ENCODE measurements at places on chromosomes 7 and 10.

DNA sequence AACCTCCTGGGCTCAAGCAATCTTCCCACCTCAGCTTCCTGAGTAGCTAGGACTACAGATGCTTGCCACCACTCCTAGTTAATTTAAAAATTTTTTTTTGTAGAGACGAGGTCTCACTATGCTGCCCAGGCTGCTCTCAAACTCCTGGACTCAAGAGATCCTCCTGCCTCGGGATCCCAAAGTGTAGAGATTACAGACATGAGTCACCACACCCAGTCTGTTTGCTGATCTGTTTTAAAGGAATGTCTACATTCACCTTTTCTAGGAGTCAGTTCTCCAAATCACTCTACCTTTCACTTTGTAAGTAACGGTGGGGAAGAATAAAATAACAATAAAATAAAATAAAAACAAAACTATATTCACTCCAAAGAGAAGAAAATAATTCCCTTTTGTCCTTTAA, 86.6 kb upstream of the AGBL3 start:
- DNase-seq, result no peak

- DNase-seq, result no peak
Measured at GRCh38 chr7:94154858-94155257, 150.7 kb upstream of the BET1 start.

- no peak for DNase-seq
Measured at GRCh38 chr10:32938554-32939061, 19.4 kb downstream of the ITGB1 start.

DNA sequence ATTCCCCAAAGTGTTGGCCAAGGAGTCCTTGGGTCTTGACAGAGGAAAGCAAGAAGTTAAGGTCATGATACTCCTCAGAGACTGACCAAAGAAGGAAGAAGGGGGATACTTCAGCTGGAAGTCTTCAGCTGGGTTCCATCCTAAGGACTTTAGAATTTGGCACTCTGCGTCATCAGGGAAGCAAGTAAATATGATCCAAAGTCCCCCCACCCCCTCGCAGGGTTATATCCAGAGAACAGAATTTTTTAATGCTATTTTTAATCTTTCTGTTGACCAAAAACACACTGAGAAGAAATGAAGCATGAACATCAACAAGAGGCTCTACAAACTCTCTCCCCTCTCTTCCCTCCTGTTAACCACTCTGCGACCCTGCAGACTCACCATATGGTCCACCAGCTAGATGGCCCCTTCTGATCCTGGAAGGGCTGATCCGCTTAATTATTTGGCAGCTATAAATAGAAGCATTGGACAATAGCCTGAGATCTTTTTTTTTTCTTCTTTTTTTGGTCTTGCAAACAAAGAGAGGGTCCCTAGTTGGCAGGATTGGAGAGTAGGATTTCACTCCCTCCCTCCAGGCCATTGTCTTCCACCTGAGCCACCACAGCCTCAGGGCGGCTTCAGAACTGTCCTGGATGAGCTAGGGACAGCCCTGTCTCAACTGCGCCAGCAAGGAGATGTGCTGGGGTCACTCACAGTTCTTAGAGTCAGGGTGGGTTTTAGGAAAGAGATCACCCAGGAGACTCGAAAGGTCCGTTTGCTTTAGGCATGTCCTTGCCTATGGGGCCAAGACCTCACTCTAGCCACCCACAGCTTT, 196.0 kb downstream of the KCNMA1 start:
- no peak for DNase-seq

DNA sequence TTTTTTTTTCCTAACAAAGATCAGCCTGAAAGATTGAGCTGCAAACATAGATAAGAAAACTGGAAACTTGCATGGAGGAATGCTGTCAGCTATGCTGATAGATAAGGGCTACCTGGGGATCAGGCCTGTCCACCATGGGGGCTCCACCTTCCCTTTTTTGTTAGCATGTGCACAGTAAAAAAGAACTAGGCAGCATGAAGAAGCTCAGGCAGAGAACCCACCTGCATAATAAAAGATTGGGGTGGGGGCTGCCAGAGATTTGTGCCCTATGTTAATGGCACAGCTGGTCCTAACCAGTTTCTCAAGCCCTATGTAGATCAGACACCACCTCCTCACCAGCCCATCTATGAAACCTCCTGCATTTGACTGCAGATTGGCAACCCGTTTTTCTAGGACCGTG, 45.4 kb upstream of the CACNB2 start:
- DNase-seq, result no peak

DNA sequence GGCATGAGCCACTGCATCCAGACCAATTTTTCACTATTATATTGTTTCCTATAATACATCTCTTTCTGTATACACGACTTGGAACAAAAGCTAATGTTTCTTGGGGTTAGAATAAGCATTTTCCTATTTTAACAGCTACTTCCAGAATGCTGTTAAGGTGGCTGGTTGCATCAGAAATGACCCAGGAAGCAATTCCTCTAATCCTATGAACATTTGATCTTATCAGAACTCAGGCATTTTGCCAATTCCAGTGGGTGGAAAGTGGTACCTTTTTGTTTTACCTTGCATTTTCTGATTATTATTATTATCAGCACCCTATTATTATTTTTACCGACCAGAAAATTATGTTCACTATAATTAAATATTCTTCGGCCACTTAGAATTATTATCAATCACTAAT, 73.3 kb downstream of the NDUFB2 start:
- no peak for DNase-seq

DNA sequence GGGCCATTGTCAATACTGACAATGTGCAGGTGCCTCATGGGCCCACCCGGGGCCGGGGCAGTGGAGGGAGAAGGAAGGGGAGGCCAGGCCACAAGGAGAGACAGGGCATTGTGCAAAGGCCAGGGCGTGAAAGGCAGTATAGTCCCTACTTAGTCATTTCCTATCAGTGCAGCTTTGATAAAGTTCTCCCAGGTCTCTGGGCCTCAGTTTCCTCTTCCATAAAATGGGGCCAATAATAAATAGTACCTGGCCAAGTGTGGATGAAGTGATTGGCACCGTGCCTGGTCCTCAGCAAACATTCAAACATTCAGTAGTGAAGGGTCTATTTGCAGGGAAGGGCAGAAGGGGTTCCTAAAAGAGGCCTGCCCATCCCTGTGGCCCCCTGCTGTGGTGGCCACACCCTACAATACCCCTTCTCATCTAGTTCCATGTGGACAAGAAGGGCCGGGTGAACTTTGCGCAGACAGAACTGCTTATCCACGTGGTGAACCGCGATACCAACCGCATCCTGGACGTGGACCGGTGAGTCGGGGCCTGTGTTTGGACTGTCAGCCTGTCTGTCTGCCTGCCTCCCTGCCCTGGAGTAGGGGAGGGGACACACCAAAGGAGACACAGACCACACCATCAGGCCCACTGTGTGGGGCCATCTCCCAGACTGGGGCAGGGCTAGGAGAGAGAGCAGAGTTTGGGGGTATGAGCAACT, 36.9 kb upstream of the VSIR start:
- DNase-seq, result no peak

- DNase-seq, result peak; percentile 47
Measured at GRCh38 chr10:22005763-22006162, 2.2 kb upstream of the DNAJC1 start.

DNA sequence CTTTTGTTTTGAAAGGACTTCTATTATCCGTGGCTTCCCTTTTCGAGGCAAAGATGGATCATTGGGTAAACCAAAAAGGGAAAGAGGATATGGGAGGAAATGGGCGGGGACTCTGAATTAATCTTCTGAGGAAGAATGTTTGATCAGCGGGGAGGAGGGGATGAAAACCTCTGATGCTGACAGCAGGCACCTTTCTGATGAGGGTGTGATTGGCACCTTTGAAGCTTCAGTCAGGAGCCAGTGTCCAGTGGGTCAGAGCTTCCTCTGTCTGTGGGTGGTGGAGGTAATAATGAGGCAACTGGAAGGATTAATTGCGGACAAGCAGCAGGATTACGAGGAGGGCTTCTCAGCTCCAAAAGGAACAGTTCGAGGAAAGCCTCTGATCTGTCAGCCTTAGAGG, 877.6 kb downstream of the LRMDA start:
- no peak for DNase-seq

DNA sequence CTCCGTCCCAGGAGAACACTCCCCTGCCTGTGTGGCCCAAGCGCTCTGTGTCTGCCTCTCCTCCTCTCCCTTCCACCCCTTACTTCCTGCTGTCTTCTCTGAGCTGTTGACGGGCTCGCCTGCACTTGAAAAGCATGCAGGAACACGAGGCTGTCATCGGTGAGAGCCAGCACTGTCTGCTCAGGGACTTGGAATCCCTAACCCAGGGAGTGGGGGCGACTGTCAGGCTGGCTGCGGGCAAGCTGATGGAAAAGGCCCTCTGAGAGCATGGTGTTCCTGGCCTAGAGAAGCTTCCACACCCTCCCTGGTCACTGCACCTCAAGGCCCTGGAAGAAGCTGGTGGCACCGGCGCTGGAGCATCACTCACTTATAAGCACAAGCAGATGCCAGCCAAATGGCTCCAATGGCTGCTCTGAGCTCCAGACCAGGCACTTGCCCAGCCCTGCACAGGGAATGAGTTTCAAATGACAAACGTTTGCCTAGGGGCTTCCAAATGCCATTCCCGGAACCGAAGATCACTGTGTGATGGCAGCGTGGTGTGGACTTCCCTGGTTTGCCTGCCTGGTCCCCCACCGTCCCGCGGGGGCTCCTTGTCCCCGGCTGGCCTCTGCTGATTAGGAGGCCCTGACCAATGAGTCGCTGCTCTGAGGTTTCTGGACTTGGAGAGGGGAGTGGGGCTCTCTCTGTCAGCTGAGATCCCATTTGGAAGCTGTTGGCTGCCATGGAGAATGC, 56.7 kb upstream of the EBF3 start:
- DNase-seq, result peak; percentile 13

DNA sequence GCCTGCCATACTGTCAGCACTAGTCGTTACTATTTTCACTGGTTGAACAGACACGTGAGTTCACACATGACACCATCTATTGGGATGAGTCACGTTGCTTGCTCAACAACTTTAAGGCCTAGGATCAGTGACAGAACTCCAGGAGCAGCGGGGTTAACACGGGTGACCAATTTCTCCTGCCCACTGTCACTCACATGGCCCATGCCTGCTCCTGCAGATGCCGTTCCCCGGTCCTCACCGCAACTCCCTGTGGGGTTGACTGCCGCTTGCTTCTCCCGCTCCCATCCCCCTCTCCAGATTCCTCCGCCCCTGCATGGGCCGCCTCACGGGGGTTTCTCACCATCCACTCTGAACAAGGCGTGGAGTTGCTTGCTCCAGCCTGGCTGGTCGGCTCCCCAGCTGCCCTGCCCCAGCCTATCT, 128.2 kb downstream of the TAX1BP1 start:
- DNase-seq, result no peak

DNA sequence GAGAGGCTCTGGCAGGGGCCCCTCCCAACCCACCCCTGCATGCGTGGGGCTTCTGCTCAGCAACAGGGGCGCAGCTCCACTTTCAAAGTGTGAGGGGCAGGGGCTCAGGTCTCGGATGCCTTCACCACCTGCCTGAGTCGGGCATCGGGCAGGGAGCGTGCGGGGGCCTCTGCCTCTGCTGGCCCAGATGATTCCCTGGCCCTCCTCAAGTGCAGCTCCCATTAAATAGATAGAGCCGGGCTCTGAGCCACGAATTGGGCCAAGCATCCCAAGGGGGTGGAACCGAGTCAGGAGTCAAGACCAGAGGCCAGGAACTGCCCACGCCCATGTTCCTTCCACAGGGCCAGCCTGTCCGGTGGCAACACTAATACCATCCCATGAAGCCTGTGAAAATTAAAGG, 108.9 kb upstream of the FAM20C start:
- no peak for DNase-seq

Data from DND-41 (cell line).